ENCODE measurements at places on chromosomes 5 and 9.

DNA sequence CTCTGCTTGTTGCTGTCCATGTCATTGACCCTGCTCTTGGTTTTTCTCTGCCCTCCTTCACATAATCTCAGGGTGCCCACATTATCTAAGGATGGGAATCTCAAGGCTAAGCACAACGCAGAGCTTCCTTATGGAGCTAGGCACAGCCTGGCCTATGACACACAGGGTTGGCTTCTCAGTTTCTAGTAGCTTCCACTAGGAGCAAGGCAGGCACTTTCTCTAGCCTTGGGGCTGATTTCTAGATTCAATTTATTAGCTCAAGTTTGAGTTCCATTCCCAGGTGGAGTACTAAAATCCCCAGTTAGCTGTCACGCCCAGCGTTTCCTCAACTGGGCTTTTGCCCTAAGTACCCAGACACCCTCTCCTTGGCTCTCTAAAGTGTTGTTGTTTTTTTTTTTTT is 12.4 kb downstream of the IL4 start:
- no peak for DNase-seq

- DNase-seq = no peak
These were observed 10.9 kb upstream of the CLIC3 start for GRCh38 chr9:137007108-137007815.

DNA sequence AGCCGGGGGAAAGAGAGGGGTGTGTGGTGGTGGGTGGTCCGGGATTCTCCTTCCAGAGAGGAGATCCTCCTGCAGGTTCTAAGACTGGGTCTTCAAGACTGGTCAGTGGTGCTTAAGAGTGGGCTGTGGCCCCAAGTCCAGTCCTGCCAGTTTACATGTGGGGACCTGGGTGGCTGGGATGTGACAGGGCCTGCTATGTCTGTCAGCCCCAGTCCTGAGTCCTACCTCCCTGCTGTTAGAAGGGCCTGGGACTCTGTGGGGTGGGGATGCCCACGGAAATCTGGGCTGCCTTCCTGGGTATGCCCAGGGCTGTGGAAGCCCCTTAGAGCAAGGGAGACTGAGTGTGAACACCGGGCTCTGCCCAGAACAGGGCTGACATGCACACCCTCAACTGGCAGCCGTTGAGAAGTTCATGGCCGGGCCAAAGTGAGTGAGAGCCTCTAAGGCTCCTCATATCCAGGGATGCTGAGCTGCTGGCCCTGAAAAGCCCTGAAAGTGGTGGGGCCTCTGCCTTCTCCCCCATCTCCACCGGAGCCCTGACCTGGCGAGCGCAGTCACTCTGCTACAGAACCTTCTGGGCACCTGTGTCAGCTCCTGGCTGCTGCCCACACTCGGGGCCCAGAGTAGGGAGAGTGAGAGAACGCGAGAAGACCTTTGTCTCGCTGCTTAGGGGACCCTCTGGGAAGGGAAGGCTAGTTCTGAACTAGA is 1.7 kb downstream of the PHF2 start:
- DNase-seq = no peak

- no peak for DNase-seq
These were observed 182.0 kb downstream of the GRIA1 start for GRCh38 chr5:153672347-153673090.

DNA sequence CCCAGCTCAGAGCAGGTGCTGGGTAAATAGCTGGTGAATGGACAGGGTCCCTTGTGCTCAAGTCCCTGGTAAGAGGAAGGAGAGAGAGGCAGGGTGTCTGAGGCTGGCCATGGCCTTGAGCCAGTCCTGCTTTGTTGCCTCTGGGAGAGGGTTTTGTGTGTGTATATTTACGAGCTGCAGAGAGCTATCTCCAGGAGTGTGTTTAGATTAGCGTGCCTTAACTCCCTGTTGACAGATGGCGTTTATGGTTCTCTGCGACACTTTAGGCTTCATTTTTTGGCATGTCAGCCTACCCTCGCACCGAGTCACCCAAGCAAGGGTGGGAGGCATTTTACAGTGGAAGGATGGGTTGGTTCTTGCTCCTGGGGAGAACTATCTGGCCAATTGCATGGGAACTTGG is 22.2 kb downstream of the HMCN2 start:
- DNase-seq = no peak

GRCh38 chr9:121362813-121363621 is 7.0 kb downstream of the STOM start:
- DNase-seq = no peak

- DNase-seq = no peak
These were observed 91.1 kb upstream of the CEP78 start for GRCh38 chr9:78144663-78145377.

- no peak for DNase-seq
These were observed 23.4 kb upstream of the PAM start for GRCh38 chr5:102731693-102732092.

GRCh38 chr9:112169368-112169767 is 5.7 kb downstream of the SUSD1 start:
- no peak for DNase-seq
